ENCODE measurements at places on chromosomes 5 and 9.

GRCh38 chr9:125145425-125145824, 2.1 kb upstream of the SCAI start:
- no peak for DNase-seq

DNA sequence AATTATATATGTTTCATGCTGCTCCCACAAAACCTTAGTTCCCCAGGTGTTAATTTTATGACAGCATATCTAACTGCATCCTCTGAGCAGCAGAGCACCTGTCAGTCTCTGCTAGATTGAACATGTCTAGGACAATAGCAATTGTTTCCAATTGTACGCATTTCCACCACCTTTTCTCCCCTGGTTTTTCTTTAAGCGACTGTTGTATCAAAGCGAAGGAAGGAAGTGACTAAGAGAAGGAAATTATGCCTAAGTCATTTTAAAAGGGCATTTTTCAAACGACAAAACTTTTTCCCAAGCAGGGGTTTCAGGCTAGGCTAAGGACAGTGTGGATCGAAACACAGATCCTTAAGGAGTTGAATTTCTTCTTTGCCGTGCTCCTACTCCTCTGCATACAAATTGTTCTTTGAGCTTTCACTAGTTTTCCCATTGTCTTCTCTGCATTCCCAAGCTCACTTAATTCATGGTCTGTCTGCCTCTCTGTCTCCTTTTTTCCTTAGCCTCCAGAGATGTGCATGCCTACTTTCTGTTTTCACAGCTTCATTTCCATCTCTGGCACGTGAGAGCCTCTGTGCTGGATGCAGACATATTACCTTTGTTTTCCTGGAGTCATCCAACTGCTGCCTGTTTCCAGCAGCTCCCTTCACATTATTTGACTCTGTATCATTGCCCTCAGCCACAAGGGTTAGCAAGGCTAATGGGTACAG, 39.4 kb upstream of the STARD4 start:
- DNase-seq: no peak

DNA sequence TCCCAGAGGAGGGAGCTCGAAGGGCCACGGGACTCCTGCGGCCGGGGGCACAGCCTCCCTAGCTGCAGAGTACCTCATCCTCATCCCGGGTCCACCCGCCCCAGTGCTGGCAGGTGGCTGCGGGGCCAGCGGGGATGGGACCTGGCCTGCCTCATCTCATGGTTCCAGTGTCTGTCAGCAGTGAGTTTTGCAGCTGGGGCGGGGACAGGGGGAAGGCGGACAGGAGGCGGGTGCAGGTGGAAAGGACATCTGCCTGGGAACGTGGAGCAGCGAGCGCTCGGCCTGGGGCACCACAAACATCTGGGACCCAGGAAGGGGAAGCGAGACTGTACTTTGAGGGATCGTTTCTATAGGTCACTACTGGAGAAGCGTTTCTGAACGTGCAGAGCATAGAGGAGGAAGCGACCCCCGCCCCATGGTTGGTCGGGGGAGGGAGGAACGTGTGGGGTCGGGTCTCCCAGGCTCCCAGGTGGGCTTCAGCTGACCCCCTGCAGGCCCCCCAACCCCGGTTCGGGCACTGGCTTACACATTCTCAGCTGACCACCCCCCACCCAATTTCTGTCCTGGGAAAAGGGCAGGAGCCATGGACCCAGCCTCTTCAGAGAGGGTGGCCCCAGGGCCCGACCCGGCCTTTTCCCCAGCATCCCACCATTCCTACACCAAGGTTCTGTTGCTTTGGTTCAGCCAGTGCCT, 56.5 kb upstream of the NOTCH1 start:
- DNase-seq: no peak

DNA sequence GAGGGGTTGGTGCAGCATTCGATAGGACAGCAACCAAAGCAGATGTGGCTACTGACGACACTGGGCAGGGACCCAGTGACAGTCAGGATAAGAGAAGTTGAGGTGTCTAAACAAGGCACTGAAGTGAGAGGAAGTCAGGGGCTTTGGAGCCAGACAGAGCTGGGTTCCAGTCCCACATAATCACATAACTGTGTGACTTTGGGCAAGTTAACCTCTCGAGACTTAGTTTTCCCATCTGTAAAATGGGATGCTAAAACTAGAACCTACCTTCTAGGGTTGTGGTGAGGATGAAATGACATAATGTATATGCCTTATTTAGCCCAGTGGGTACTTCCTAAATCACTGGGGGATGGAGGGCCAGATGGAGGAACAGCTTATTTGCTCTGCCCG, 3.1 kb downstream of the ANGPTL2 start:
- no peak for DNase-seq

DNA sequence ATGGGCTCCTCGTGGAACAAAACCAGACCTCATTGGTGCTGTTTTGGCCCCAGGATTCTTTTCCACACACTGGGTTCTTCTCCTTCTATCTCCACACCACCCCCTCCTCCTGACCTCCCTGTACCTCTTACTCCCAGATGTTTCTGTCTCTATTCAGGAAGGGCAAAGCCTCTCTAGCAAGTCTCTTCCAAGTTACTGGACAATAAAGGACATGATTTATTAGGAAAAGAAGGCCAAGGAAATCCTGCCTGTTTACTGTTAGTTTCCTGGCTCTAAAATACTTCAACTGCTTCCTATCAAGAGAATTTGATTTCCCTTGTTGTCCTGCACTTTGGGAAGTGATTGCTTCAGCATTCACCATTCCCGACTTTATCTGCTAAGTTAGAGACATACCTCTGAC, 262.0 kb downstream of the SAXO1 start:
- DNase-seq: no peak

- no peak for DNase-seq
Observed at GRCh38 chr5:118646917-118647316, 341.4 kb downstream of the DTWD2 start.

DNA sequence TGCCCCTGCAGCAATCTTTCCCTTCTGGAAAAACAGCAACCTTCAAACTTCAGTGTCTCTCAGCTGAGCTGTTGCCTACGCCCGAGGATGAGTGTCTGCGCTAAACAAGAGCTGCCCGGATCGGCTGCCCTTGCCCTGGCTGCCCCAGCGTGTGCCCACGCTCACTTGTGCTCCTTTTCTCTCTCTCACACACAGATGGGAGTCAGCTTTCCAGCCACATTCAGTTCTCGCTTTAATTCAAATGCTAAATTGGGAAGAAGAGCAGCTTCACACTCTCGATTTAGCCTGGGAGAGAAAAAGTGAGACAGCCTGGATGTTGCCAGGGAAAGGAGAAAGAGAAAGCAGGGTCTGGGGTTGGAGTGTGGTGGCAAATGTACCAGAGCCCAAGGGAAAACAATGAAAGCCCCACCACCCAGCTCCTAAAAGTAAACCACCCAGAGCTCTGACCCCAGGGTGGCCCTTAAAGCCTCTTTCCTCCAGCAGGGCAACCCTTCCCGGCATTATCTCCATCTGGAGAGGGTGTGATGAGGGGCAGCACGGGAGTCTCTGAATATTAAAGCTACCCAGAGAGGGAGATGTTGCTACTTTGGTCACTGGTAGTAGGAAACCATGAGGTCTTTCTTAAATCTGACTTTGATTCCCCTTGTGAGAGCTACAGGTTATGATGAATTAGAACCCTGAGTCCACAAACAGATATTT, 9.9 kb upstream of the EGR1 start:
- DNase-seq: no peak

- DNase-seq: no peak
Observed at GRCh38 chr5:146026307-146027010, 78.9 kb downstream of the PLAC8L1 start.

GRCh38 chr5:97231025-97231636, 48.1 kb upstream of the RIOK2 start:
- peak; percentile 75 for DNase-seq

DNA sequence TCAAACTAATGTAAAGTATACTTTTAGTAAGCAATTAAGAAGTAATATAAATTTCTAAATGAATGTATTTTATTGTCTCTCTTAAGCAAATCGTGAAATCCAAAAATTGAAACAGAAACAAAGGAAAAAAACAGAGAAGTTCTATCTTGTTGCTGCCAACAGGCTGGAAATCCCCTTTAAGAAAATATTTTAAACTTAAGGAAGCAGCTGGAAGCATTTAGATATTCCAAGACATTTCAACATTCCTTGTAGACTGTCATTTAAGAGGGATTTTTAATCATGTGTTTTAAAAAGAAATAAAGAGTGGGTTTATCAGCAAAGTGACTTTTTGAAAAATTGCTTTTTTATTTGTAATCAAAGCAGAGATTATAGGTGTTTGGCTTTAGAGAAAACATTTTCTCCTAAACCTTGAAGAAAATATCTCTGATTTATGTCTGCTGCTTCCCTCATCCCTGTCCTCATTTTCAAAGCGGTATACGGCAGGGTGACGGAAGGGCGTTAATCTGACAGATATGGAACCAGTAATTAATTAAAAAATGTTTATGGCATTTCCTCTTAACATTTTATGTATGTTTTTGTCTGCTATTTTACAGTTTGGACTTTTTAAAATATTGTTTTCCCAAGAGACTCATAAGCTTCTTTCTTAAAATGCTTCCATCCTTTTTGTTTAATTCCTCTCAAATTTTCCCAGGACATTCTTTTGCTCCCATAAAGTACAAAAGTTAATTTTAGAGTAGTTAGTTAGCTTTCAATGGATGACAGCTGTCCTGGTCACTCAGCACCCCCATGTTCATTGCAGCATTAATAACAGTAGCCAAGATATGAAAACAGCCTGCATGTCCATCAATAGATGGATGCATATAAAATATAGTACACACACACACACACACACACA, 245.6 kb downstream of the LURAP1L start:
- no peak for DNase-seq

DNA sequence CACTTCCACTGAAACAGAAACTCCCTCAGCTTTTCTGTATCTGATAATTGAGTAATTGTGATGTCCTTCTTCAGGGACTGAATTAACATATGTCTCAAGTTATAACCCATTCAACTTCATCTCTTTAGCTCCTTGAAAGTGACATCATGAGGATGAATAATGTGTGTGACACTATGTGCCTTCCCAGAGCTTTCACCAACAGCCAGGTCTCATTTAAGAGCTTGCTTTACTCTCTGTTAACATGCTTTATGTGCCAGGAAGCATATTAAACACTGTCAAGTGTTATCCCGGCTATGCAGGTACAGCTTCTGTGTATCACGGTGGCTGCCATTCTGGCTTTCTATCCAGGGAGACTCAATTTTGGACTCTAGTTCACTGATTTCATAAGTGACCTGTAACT, 799.9 kb downstream of the CDH12 start:
- no peak for DNase-seq

GRCh38 chr5:100566382-100567141, 31.4 kb downstream of the FAM174A start:
- DNase-seq: no peak

DNA sequence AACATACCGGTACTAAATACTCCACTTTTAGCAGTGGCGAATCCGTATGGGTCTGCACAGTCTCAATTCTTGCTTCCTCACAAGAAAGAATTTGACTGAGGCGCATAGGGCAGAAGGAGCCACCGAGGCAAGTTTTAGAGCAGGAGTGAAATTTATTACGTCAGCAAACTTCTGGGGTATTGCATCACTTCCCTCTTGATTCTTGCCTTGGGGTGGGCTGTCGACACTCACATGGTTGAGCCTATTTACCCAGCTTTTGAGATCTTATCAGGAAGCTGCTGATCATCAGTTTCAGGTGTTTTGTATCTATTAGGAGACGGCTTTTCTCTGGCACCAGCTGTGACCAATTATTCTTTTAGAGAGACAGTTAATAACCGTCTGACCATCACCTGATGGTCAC, 111.5 kb upstream of the CCNH start:
- no peak for DNase-seq

DNA sequence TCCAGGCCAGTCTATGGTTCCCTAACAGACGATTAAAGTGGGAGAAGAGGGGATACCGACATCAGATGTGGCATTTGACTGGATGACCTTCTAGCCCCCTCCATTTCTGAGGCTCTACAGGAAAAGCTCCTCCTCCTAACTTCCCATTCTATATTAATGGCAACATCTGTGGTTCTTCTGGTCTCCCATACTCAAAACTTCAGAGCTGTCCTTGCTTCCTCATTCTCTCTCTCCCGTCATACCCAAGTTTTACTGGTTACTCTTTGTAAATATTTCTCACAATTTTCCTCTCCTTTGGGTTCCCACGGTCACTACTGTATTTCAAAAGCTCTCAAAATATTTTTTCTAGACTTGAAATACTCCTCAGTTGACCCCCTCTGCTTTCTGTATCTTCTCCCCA, 36.0 kb upstream of the IL7R start:
- DNase-seq: no peak

DNA sequence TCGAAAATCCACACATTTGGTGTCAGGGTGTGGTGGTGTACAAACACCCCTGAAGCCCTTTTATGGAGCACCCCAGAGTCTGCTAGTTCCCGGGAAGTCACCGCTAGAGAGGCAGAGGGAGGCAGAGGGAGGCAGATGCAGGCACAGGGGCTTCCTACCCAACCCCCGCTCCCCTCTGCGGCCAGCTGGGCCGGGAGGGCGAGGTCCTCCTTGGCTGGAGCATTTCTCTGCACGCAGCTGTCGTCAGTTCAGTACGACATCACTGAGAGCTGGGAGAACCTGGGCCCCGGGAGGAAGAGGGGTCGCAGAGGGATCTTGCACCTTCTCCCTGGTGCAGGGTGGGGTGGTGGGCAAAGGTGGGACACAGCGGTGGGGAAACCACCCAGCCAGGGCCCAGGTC, 15.8 kb upstream of the UBAC1 start:
- DNase-seq: no peak

GRCh38 chr9:98158071-98158831, 34.2 kb downstream of the CORO2A start:
- no peak for DNase-seq

DNA sequence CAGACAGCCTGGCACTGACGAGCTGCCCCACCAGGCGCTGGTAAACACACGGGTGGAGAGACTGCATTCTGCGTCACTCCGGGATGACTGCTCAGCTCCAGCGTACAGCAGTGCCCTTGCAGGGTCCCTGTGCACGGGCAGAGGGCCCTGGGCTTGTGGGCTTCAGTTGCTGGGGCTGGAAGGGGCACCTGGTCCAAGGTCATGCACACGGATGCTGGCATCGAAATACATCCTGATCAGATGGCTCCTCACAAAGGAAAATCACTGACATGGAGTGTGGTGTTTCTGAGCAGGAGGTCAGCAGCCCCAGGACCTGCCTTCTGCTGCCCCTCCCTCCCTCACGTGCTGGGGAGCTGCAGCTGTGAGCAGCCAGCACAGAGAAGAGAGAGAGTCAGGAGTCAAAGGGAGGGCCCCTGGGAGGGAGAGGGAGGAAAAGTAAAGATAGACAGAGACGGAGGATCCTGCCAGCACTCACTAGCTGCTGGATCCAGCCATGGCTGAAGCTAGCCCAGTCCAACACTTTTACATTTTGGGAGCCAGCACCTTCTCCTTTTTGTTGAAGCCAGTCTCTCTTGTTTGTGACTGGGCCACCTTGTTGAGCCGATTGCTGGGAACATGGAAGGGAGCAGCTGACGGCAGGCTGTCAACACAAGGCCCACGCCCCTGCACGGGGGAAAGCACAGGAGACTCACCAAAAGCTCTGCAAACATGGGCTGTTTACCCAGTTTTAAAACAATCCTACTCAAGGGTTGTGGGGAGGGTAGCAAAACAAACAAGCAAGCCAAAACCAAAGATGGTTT, 166.5 kb upstream of the PHYKPL start:
- no peak for DNase-seq

GRCh38 chr5:120683580-120683979, 219.5 kb downstream of the PRR16 start:
- DNase-seq: no peak
